Left kidney (tissue), 8 donors: ENCODE measurements at places on chromosomes 1 and 21. TPM values are rescaled to one million over a fixed set of nuclear protein-coding genes. Genes with fewer than 3 reads are reported as not detected.

DNA sequence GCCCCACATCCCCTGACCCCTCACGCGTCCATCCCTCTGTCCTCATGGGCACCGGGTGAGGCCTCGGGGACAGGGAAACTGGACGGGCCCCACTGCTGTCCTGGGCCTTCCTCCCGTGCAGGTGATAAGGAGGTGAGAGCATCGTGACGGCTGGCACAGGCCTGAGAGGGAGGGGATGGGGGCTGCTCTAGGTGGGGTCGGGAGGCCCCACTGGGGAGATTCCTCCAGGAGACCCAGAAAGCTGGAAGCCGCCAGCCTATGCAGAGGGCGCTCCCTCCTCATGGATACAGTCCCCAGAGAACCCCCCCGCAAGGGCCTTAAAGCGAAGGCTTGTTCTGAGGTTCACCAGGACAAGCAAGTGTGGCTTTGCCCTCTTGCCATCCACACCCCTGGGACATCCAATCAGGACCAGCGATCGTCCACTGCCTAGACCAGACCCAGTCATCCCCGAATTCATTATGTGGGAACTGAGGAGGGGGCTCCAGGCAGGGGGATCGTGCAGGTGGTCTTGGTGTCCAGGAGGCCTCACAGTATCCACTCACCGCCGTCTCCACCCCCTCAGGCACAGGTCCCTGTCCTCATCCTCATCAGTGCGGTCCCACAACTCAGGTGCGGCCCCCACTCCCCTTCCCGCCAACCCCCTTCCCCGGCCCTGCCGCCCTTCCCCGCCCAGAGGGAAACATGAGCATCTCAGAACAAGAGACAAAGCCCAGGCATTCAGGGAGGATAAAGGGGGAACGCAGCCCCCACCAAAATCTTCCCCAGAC lies 45.3 kb upstream of the COL18A1 start:
- no peak for DNase-seq

DNA sequence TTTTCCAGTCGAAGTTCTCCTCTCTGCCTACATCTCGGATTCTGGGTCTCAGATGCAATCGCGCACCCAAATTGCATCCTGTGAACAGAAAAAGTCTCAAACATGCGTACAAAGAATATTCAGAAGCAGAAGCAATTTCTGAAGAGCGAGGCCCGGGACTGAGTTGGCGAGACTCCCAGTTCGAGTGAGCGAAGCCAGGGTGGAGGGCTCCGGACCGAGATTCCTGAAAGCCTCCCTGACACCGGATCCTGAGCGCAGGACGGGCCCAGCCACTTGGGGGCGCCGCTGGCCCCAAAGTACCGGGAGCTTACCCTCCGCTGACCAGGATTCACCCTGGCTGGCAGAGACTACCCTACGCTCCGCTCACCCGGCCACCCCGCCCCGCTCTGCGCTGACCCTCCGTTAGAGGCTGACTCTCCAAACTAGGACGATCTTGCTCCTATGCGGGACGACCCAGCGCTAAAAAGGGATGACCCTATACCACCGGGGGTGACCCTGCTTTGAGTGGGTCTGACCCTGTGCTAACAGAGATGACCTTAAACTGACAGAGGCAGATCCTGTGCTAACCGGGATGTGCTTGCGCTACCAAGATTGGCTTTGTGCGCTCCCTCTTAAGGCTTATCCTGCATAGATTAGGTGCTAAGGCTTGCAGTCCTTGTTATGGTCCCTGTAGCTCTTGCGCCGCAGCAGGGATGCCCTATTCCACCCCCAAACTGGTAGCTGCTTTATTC lies 12.1 kb downstream of the FOXD2 start:
- DNase-seq: no peak

GRCh38 chr1:26583646-26584485 lies 54.3 kb downstream of the RPS6KA1 start:
- DNase-seq: no peak

- DNase-seq: no peak
Observed at GRCh38 chr1:244896550-244896949, 32.2 kb upstream of the HNRNPU start.

DNA sequence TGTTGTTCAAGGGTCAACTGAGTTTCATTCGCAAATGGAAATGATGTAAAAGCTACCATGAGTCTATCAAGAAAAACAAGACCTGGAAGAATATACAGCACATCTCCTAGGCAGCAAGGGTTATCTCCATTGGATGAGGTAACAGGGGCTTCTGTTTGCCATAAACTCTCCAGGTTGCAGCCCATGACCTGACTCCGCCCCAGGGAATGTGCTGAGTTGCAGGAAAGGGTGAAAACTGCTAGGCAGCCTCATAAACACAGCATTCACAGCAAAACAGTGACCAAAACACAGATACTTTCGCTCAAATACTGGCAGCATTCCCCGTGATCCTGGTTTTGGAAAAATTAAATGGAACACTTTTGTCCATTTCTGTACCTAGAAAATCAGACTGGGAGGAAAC lies 20.2 kb upstream of the ACTA1 start:
- no peak for DNase-seq

GRCh38 chr1:67159233-67159632 lies 7.0 kb upstream of the IL23R start:
- DNase-seq: no peak

GRCh38 chr1:100440075-100440809 lies 87.9 kb downstream of the CDC14A start:
- DNase-seq: no peak

DNA sequence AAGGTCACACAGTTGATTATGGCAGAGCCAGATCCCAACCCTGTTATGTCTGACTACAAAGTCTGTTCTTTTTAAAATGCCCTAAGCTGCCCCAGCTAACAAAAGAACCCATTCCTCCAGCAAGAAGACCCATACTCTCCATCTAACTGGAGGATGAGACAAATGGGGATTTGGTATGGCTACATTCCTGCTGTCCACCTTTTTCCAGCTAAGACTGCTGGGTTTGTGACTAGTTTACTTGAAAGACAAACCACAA lies 112.8 kb downstream of the KIAA0319L start:
- DNase-seq: no peak

HHIPL2 gene
- 1.8 TPM for polyA plus RNA-seq
